ENCODE measurements at places on chromosomes 6 and 20. TPM values are rescaled to one million over a fixed set of nuclear protein-coding genes. Genes with fewer than 3 reads are reported as not detected.

DNA sequence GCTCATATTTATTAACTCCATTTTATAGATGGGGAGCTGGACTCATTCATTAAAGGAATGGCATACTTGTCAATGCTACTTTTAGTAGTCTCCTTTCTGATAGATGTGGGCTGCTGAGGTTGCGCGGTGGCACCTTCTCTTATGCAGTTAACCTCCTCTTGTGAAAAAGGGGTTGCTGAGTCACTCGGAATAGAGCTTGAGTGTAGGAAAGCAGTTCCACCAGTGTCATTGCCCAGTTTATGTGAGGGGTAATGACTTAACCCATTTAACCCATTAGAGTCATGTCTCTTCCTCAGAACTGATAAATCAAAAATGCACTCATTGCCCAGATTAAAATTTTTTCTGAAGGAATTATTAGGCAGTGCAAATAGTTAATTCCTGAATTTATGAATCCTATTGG, 6.3 kb downstream of the MAPK14 start:
- H3K36me3 ChIP-seq, result peaks cover 2% of the 10 kb centered on the region
- no peak for DNase-seq
- H3K27ac ChIP-seq, result no peak overlapping the region
- no peak overlapping the region for H3K4me3 ChIP-seq
- no peaks in the 10 kb centered on the region for H3K27me3 ChIP-seq

GRCh38 chr20:62726276-62726675, 17.6 kb downstream of the NTSR1 start:
- no peaks in the 10 kb centered on the region for H3K36me3 ChIP-seq
- peaks cover 97% of the 10 kb centered on the region for H3K27me3 ChIP-seq
- H3K4me1 ChIP-seq, result no peaks in the 10 kb centered on the region
- no peak overlapping the region for H3K4me3 ChIP-seq
- no peak overlapping the region for H3K27ac ChIP-seq
- no peak for DNase-seq

- H3K36me3 ChIP-seq, result peaks cover 93% of the 10 kb centered on the region
- no peak for DNase-seq
- H3K4me3 ChIP-seq, result no peak overlapping the region
- no peak overlapping the region for H3K27ac ChIP-seq
- H3K27me3 ChIP-seq, result no peaks in the 10 kb centered on the region
Measured at GRCh38 chr6:7214468-7214867, 98.5 kb downstream of the SSR1 start.

- H3K4me1 ChIP-seq, result peaks cover 53% of the 10 kb centered on the region
- H3K27ac ChIP-seq, result peak overlapping the region; percentile 6
- H3K36me3 ChIP-seq, result no peaks in the 10 kb centered on the region
- no peak for DNase-seq
- H3K27me3 ChIP-seq, result no peaks in the 10 kb centered on the region
- peak overlapping the region; percentile 100 for H3K4me3 ChIP-seq
Measured at GRCh38 chr20:34362502-34363061, 491 bp upstream of the ITCH start.

DNA sequence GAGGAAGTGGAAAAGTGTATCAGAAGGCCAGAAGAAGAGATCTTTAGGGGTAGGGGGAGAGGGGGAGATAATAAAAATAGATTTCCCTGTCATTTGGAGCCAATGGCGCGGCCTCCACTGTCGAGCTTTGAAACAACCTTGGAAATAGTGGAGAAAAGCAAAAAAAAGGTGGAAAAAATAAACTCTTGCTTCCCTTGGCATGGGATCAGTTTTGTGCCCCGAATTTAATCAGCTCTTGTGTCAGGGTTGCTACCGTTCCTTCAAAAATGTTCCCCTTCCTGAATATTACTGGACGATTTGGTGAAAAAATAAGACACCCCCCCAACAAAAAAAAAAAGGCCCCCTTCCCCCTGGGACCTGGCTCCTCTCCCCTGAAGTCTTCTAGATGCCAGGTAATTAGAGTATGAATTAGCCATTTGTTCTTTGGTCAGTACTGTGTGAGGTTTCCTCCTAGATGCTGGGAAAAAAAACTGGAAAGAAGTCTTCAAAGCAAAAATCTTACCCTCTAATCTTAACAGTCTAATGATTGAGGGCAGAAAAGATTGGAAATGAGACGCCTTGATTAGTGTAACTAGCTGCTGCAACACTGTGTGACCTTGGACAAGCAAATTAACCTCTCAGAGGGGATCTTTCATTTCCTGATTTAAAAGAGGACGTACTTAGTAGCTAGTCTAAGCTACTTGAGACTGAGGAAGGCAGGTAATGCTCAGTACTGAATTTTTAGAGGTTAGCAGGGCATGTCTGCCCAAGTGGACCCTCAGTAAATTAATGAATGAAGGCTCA, 872 bp upstream of the RBM39 start:
- no peaks in the 10 kb centered on the region for H3K27me3 ChIP-seq
- peak overlapping the region; percentile 81 for H3K4me3 ChIP-seq
- H3K36me3 ChIP-seq, result peaks cover 27% of the 10 kb centered on the region

The PDYN gene
- polyA plus RNA-seq, result not detected

The EYA4 gene
- polyA plus RNA-seq, result not detected
